Fibroblast of lung (primary cell): ENCODE measurements at places on chromosomes 5 and 9. TPM values are rescaled to one million over a fixed set of nuclear protein-coding genes. Genes with fewer than 3 reads are reported as not detected.

- DNase-seq = no peak
Observed at GRCh38 chr5:59712836-59713497, 180.6 kb downstream of the PDE4D start.

The CORO2A gene
- under 0.01 and 0.50 TPM in 2 replicates for total RNA-seq

The TSSK1B gene
- under 0.01 and 0.50 TPM in 2 replicates for total RNA-seq

DNA sequence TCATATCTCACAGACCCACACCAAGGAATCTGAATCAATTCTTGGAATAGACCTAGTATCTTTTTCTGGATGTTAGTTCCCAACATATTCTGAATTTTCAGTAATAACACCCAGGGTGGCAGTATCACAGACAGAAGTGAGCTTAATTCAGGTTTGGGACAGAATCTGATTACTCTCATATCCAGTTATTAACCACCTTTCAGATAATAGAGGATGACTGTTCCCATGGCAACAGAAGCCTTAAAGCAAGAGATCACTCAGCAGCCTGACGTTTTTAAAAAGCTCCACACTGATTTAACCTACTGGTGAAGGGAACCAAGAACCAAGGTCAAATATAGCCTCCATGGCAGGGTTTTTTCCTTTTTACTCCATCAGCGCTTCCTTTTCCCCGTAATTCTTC, 68.4 kb downstream of the ACTBL2 start:
- DNase-seq = no peak

DNA sequence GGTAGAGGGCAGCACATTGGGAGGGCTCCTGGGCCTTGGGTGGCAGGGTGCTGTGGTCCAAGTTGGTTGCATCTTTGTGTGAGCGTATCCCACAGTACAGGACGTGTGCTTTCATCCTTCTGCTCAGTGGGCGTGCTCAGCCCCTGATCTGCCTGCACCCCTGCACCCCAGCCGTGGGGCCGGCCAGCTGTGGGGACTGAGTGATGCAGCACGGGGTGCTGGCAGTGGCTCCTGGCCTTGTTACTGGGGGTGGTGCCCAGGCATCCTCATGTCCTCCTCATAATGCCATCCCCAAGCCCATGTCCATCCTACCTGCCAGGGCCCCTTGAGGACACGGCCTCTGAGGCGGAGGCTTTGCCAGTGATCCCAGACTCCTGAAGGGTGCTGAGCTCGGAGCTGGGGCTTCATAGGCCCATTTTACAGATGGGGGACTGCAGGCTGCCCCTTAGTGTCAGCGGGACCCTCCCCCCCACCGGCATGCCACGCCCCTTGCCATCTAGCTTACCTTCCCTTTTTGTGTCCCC, 100.7 kb downstream of the PHF2 start:
- no peak for DNase-seq

The SPINK5 gene
- total RNA-seq = not detected in 2 replicates

The ISCA1 gene
- 19.2 and 22.6 TPM in 2 replicates for total RNA-seq

The SEMA4D gene
- total RNA-seq = 2.6 TPM in 2 replicates

DNA sequence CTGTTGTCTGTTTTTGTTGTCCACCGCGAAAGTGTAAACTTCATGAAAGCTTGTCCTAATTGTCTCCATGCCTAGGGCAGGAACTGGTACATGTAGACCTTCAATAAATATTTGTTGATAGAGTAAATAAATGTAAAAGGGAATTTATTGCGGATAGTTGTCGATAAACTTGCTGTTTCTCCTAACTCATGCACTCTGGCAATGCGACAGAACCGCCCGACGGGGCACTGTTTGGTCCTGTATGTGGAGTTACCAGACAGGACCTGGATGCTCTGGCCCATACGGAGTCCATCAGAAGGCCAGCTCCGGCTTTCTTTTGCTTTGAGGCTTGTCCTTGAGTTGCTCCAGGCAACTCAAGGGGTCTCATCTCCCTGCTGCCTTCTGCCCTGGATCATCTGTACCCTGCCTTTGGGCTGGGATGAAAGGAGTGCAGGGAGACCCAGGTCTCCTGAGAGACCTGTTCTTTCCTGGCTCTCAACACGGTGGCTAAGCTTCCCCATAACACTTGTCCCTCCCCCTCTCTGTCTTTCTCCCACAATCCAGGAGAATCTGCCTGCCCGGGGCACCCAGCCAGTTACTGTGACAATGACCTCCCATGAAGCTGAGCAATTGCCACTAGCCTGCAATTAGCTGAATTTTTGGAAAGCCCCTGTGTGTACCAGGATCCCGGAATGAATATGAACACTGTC, 149.5 kb upstream of the PTCH1 start:
- no peak for DNase-seq

DNA sequence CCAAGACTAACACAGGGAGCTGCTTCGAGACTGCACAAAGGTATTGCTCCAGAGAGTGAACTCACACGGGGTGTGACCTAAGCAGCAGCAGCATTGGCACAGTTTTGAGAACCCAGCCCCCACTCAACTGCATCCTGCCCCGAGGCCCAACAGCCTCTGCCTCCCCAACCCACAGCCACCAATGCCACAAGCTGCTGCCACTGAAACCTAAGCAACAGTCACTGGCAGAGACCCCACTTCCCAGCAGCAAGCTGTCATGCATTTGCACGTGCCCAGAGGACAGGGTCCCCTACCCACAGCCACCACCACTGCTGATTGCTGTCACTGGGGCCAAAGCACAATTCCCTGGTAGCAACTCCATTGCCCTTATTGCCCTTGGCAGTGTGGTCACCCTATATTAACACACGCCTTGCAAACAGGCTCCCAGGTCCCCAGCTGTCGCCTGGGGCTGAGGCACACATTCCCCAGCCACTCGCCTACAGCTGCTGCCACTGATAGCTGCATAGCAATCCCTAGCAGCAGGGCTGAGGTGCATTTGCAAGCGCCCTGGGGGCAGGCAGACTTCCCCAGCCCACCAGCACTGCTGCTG, 141.0 kb downstream of the AGTPBP1 start:
- no peak for DNase-seq

DNA sequence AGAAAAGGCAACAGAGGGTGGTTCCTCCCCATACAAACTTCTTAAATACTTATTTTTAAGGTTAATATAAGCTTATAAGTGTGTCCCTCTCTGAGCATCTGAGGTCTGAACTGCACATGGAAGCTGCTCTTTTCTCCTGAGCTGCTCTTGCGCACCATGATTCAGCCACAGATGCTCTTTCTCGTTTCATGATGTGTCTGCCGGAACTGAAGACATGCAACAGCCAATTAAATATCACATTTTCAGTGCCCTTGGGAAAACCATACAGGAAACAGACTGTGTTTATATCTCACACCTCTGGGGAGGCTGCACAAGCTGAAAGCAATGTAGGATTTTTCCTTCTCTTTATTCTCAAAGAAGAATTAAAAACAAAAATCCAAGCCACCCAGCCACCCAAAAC, 96.8 kb upstream of the NREP start:
- DNase-seq = peak; percentile 61

DNA sequence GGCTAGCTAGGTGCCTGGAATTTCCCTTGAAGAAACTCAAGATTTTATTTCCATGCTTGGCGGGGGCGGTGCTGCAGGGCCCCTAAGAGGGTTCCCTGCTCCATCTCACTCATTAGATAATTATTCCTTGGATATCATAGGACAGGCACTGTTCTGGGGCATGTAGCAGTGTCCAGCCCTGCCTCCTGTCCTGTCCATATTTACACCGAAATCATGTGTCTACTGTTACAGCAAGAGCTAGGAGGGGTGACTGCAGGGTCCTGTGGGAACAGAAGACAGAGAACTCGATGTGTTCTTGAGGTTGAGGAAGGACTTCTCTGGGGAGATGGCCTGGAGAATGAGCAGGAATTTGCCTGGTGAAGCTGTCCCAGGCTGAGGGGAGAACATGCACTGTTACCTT, 96.6 kb downstream of the CYFIP2 start:
- DNase-seq = no peak
